ENCODE measurements at places on chromosomes 7 and 10.

DNA sequence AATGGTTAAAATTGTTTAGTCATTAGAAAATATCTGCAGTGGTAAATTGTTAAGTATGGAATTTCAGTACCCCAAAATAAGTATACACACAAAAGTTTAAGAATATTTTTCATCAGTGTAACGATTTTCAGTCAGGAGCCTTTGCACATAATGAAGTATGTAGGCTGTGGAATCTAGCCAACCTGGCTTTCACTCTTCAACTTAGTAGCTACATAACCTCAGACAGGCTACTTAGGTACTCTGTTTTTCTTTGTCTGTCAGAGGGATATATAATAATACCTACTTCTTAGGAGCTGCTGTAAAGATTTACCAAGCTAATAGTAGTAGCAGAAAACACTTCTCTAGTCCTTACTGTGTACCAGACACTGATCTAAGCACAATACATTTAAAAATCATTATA is 137.5 kb downstream of the ZEB1 start:
- DNase-seq = no peak

DNA sequence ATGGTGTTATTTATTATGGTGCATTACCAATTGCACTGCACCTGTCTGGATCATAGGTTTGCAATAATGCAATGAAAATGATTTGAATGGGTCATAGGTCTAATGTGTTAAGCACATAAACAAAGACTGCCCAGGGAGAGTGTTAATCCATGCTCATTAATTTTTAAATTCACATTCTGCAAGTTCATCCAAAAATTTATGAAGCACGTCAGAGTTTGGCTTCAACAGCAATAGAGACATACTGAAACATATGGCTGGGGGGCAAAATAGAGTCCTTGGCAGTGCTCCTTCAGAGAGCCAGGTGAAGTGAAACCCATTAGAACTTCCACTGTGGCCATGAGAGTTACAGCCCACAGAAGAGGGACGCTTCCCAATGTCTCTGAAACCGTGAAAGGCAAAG is 441.1 kb downstream of the POM121L12 start:
- DNase-seq = no peak

DNA sequence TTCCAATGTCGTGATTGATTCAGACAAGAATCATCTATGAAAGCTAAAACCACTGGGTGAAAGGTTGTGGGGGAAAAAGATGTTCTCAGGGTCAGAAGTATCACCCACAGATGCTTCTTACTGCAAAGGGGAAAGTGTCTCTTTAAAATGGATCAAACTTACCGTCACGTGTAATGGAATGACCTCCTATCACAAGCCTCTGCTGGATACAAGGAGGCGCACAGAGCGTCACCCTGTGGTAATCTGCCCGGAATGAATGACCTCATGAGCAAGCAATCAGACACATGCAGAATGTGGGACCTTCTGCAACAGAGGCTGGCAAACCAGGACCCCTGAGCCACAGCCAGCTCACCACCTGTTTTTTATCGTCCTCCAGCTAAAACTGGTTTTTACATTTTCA is 33.0 kb downstream of the WIPF3 start:
- no peak for DNase-seq

DNA sequence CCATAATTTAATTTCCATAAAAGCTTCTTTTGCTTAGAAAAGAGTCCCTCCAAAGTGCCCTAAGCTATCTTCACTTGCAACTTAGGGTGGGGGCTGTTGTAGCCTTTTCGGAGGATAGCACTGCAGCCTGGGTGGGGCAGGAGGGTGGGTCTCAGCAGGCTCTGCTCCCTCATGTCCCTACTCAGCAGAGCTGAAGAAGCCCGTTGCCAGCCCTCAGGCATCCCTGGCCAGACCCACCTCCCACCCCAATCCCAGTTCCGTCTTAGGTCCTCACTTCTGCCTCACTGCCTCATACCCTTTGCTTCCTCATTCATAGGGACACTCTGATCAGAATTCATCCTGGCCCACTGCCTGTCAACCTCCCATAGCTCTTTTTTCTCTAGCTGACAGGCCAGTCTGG is 99.8 kb upstream of the ZMIZ1 start:
- DNase-seq = no peak

DNA sequence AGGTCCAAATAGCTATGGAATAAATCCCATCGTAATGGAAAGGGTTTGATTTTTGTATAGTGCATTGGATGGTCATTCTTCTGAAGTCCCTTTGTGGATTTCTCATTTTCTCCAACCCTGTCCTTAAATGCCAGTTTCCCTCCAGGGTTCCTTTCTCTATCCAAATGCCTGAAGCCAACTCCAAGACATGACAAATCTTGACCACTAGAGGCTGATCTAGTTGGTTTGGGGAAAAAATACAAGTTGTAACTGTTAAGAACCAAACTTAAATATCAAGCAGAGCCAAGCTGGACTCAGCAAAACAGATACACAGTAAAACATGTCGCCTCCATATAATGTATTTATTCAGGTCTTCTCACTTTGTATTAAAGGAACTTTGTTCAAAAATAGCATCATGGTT is 28.7 kb downstream of the FRMD4A start:
- no peak for DNase-seq

GRCh38 chr7:150879345-150879744 is 27.0 kb downstream of the AOC1 start:
- no peak for DNase-seq

DNA sequence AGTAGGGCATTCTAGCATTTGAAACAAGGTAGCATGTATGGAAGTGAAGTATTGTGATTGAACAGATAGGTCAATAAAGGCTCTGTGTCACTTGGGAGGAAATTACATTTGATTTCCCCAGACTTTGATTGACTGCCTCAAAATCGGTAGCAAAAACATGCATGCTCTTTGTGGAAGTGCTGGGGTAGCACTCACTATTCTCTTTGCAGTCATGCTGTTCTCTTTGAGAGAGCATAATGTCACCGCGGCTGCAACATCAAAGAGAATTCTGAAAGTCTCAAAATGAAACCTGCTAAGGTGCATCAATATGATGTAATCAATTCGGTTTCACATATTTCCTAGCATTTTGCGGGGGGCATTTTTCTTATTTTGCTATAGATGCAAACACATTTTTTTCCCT is 64.2 kb downstream of the ARMC3 start:
- no peak for DNase-seq

DNA sequence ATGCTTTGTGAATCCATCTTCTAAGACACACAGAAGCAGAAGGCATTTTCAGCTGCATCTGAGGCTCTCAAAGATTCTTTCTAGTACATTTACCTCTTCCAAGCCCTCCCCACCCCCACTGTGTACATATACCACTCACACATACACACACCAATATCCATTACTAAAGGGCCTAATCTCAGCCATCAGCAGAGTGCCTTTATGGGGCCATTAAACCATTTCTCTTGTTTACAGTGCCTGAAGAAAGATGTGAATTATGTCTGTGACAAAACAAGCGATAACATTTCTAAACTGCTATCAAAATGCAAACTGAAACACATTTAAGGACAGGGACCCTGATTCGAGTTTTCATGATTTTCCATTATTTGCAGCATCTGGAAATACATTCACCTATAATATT is 40.0 kb downstream of the ETV1 start:
- peak; percentile 67 for DNase-seq

DNA sequence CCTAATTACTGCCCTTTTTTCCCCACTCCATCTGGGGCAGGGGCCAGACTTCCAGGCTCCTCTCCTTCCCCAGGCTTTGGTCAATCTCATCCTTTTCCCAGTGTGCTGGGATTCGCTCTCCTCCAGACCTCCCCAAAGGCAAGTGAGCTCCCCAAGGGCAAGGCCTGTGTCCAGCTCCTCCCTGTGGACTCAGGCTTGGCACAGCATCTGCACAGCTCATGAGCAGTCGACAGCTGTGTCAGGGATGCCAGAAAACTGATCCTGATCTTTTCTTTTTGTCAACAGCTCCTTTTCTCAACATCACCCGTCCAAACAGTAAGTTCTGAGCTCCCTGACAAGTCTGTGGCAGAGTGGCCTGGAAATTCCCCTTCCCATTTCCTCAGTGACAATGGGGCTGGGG is 67.1 kb downstream of the C10orf120 start:
- no peak for DNase-seq

GRCh38 chr7:155848691-155849669 is 36.7 kb upstream of the SHH start:
- peak; percentile 93 for DNase-seq

- no peak for DNase-seq
Measured at GRCh38 chr7:143485500-143485899, 7.8 kb downstream of the TAS2R41 start.

Measured in NCI-H187 (cell line).